Suppressor macrophage (primary cell): ENCODE measurements at places on chromosomes 16 and 17.
A peak's percentile ranks its signal among the peaks of the same experiment; 100 is the strongest.

DNA sequence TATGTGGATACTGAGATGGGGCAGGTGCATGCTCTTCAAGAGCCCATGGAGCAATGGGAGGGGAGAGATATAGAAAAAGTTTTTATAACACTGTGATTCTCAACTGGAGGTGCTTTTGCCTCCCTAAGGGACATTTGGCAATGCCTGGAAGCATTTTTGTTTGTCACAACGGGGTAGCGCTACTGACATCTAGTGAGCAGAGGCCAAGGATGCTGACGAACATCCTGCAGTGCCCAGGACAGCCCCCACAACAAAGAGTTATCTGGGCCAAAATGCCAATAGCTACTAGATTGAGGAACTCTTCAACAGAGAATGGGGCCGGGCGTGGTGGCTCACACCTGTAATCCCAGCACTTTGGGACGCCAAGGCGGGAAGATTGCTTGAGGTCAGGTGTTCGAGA is 67.2 kb upstream of the CLEC3A start:
- DNase-seq: no peak

DNA sequence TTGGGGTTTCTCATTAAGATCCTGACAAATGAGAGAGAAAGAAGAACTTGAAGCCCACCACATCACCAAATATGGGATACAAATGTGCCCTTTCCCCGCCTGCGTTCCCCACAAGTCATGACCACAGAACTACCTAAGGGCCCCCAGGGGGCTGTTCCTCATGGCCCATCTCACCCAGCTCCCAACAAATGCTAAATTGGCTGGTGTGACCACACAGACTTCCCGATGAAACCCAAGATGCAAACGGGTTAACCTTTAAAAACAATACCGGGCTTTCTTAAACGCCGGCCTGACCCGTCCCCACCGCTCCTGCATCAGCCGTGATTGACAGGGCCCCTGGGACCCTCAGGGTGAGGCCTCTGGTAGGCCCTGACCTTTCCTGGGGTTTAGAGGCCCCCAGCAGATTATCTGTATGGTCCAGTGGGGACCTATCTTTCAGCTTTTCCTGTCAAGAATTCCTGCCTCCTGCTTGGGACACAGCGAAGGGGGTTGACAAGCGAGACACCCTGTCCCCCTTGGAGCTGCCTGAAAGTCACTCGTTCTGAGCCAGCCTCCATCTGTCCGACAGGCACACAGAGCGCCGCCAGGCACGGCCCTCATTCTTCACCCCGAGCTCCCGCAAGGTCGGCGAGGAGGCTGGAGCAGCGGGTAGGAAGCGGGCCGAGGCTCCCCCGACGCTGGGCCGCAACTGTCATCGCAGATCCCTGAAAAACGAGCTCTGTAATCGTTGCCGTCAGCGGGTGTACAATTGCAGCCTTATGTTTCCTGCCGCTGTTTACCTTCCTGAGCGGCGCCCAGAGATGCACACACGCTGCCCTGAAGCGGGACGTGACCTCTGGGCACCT is 300.1 kb downstream of the FOXL1 start:
- no peak for DNase-seq

DNA sequence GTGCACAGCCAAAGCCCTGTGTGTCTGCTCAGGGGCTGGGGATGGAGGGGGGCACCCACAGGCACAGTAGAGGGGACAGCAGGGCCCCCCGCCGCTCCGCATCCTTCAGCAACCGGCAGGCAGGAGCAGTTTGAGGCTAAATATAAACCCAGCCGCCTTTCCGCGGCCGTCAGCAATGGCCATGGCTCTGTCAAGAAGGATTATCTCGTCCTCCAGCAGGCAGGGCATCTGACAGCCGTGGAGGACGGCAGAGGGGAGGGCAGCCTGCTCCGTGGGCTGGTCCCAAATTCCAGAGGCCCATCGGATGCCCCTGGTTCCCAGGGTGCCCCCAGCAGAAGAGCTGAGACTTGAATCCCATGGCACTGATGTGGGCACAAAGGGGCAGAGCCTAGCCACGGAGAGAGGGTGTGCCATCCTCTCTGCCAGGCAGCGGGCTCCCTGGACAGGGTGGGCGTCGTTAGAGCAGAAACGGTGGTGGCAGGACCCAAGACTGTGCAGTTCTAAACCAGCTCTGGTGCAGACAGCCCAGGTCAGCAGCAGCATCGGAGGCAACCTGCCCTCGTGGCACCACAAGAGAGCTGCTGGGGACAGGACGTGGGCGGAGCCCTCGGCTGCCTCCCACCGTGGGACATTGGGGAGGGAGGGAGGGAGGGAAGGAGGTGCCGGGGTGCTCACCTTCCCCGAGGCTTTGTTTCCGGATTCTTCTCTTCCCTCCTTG is 198.8 kb upstream of the CIBAR2 start:
- peak; percentile 50 for DNase-seq

DNA sequence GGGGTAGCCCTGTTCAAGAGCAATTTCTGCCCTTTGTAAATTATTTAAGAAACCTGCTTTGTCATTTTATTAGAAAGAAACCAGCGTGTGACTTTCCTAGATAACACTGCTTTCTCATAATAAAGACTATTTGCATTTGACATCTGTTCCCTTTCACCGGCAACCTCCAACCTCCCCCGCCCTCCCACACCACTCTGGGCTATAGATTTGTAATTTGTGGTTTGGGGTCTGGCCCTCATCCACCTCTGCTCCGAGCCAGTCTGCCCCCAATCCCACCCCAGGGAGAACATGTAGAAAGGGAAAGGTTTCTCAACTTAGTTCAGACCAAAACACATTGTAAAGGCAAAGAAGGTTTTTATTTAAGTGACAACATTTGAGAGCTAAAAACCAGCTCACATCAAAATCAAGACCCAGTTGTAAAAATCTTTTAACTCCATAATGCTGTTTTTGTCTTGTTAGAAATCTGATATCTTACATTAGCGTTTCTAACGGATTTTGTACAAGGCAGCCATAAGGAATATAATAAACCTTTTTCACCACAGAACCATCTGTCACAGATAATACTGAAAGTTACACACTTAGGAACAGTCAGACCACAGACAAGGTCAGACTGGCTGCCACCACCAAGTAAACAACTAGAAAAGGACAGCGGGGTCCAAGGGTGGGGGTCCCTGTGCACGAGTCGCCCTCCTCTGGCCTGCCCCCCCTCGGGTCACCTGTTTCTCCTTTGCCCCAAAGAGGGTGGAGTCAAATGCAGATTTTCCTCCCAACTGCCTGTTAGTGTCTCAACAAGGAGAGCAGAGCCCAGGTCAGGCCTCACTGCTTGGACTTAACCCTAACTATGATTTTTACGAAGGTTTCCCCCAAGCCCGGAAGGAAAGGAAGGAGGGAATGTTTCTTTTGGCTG is 6.9 kb downstream of the PIMREG start:
- no peak for DNase-seq

GRCh38 chr17:17239832-17240231 is 2.9 kb upstream of the FLCN start:
- no peak for DNase-seq

- no peak for DNase-seq
These were observed 112.1 kb upstream of the FOXF1 start for GRCh38 chr16:86398201-86398600.

DNA sequence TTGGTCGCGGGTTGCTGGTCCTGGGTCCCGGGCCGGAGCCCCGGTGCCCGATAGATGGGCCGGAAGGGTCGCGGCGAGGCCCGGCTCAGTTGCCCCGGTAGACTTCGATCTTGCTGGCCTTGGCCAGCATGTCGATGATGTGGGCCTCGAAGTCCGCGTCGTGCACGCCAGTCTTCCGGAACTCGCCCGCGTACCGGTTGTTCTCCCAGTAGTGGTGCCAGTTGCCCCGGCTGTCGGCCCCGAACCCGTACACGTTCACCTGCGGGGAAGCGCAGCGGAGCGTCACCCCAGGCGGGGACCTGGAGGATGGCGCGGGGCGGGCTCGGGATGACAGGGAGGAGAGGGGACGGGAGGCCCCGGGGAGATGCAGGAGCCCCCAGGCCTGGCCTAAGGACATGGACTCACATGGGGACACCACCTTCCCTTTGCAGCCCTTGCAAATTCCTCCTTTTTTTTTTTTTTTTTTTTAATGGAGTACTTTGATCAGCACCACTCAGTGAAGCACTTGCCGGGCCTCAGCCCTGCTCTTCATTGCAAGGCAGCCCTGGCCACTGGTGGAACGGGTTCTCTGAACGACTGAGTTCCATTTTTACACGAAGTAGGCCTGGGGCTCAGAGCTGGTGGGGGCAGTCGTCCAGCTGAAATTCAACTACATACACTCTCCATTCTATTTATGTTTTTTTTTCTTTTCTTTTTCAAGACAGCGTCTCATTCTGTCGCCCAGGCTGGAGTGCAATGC is 35.1 kb downstream of the DDX19A start:
- DNase-seq: no peak

GRCh38 chr17:40699853-40700252 is 3.7 kb downstream of the KRT24 start:
- no peak for DNase-seq

GRCh38 chr17:49210158-49211029 is at the start of the genes ABI3 and GNGT2:
Gene ABI3, plus strand, starts transcription at chr17:49210707. Its CDS starts 18 bp downstream, at chr17:49210725.
Gene GNGT2, minus strand, starts transcription at chr17:49210574. Its CDS starts 3,152 bp downstream, at chr17:49207422.
- peak; percentile 76 for DNase-seq

DNA sequence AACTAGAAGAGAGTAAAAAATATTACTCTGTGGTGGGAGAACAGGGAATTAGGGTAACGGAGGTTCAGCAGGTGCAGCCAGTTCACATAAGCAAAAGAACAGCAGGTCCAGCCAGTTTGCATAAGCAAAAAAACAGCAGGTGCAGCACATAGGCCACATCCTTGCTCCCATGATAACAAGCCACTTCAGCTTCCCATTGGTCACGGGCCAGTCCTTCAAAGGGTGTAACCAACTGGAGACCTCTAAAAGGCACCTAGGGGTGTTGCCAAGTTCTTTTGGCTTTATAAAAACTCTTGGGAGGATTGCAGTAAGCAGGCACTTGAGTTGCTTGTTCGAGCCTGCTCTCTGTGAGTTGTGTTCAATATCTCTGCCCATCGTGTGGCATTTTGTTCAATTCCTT is 488.1 kb downstream of the XYLT1 start:
- no peak for DNase-seq

DNA sequence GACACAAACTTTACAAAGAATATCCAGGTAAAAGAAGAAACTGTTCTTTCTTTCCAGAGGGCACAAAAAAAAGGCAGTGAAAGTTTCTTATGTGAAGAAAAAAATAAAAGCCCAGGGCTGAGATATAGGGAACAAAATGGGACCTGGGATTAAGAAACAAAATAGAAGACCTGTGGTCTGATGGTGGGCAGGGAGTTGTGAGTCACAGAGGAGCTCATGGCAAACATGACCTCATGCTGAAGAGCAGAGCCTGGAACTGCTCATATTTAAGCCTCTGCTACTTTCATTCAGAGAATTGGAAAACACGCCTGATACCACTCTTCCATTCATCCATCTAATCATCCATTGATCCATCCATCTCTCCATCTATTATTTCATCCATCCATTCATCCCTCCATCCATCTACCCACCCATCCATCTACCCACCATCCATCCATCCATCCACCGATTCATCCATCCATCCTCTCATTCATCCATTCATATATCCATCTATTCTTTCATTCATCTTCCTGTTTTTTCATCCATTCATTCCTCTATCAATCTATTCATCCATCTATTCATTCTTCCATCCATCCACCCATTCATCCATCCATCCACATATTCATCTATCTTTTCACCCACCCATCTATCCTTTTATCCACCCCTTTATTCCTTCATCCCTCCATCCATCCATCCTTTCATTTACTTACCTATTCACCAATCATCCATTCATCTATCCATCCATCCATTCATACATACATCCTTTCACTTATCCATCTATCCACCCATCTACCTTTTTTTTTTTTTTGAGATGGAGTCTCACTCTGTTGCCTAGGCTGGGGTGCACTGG is 30.0 kb downstream of the WFDC1 start:
- DNase-seq: peak; percentile 49

GRCh38 chr17:35372846-35373533 is 431 bp downstream of the SLFN11 start:
- DNase-seq: peak; percentile 19

DNA sequence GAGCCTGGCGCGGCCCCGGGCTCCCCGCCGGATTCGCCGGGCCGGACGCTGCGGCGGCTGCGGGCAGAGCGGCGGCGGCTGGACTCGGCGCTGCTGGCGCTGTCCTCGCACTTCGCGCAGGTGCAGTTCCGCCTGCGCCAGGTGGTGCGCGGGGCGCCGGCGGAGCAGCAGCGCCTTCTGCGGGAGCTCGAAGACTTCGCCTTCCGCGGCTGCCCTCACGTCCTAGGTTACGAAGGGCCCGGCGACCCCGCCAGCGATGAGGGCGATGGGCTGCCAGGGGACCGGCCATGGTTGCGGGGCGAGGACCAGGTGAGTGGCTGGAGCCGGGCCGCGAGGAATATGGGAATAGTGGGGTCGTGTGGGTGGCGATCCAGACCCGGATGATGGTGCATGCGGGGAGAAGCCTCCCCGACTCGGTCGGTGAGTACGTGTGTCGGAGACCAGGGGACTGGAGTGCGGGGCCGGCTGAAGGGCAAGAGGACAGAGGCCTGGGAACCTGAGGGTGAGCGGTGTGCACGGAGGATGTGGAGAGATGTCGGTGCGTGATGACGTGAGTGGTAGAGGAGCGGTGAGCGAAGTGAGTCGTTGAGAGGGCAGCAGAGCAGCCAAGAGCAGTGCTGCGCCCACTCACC is 517 bp downstream of the RUNDC1 start:
- peak; percentile 45 for DNase-seq

- DNase-seq: no peak
These were observed 35.9 kb downstream of the ABCA10 start for GRCh38 chr17:69192754-69193153.

GRCh38 chr16:14499110-14499509 is 130.9 kb downstream of the PARN start:
- DNase-seq: no peak

DNA sequence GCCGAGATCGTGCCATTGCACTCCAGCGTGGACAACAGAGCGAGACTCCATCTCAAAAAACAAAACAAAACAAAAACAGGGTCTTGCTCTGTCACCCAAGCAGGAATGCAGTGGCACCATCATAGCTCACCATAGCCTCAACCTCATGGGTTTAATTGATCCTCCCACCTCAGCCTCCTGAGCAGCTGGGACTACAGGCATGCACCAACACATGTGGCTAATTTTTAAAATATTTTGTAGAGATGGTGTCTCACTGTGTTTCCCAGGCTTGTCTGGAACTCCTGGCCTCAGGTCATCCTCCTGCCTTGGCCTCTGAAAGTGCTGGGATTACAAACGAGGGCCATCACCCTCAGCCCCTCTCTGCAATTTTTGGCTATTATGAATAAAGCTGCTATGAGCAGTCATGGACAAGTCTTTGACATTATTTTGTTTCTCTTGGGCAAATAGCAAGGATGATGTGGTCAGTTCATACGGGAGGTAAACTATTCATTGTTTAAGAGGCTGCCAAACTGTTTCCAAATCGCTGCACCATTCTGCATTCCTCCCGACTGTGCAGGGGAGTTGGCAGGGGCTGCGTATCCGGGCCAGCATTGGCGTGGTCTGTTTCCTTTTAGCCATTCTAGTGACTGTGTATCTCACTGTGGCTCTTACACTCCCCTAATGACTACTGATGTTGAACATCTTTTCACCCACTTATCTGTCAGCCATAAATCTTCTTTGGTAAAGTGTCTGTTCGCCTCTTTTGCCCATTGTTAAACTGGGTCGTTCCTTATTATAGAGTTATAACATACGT is 21.1 kb downstream of the EIF4A3 start:
- no peak for DNase-seq
